ENCODE measurements at places on chromosomes 7 and 10. TPM values are rescaled to one million over a fixed set of nuclear protein-coding genes. Genes with fewer than 3 reads are reported as not detected.

GRCh38 chr10:87618566-87619423, 40.9 kb upstream of the PAPSS2 start:
- DNase-seq, result no peak

- no peak for DNase-seq
Measured at GRCh38 chr10:103394180-103394579, 2.1 kb downstream of the ATP5MK start.

The PLXDC2 gene
- polyA plus RNA-seq, result 35.5 TPM

DNA sequence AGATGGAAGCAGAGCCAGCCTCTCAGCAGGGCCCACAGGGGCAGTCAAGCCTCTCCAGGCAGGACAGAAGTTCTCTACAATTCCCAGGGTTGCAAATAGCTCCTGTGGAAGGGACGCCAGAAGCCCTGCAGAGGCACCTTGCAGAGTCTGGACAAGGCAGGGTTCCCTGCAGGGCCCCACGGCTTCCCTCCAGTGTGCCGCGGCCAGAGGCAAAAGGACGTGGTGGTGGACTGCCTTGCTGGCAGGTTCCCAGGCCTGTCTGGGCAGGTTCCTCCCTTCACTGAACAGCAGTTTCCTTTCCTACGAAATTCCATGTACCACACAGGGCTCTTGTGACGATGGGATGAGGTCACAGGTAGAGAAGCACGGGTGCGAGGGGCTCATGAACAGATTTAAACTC, 25.1 kb downstream of the UPP1 start:
- no peak for DNase-seq

The GPR146 gene
- polyA plus RNA-seq, result 5.4 TPM

- DNase-seq, result no peak
Measured at GRCh38 chr7:150755473-150756099, 18.4 kb downstream of the GIMAP5 start.

DNA sequence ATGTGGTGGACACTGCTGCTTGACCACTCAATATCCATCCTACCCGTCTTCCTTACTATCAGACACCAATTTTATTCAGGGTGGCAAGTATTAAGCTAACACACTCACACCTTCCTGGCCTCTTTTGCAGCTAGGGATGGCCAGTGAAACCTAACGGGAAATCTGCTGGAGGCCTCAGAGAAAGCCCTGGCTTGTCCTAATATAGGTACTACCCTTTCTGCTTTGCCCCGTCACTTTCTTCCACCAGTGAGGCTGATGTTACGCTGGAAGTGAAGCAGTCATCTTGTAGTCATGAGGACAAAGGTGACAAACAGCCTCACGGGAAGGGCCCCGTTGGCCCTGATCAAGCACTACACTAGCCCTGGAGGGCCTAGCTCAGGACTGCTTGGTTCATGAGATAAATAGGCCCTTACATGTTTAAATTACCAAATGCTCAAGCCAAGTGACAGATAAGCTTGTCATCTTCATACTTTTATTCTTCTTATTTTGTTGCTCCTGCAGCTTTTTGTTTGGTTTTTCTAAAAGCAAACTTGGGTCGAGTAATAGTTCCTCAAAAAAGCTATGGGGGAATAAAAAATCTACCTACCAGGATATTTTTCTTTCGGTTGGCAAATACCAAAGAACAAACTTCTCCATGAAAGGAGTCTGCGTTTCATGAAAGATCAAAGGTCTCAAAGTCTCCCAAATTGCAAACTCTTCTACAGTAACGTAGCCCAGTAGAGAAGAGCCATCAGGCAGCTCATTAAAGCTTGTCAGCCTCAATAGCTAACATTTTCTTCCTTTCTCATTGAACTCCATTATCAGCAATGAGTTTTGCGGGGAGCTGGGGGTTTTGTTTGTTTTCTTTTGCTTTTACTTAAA, 17.5 kb downstream of the CREB3L2 start:
- no peak for DNase-seq

GRCh38 chr10:30883751-30884150, 147.9 kb downstream of the ZNF438 start:
- DNase-seq, result no peak

- no peak for DNase-seq
Measured at GRCh38 chr10:24269476-24269875, 60.5 kb downstream of the KIAA1217 start.

The FOXP2 gene
- 13.4 TPM for polyA plus RNA-seq

GRCh38 chr10:120735773-120736371, 115.3 kb upstream of the WDR11 start:
- DNase-seq, result no peak

GRCh38 chr10:22677333-22677732, 37.0 kb downstream of the PIP4K2A start:
- no peak for DNase-seq

DNA sequence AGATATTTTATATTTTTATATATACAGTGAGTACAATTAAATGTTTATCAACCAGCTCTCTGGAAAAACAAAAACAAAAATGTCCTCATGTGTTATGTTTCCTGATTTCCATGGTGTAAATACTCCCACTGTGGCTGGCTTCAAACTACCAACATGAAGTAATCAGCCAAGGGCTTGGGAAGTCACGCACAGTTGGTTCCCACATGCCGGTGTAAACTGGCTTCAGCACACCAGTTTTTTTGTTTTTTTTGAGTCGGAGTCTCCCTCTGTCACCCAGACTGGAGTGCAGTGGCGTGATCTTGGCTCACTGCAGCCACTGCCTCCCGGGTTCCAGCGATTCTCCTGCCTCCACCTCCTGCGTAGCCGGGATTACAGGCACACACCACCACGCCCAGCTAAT, 11.8 kb downstream of the OSBPL3 start:
- no peak for DNase-seq

DNA sequence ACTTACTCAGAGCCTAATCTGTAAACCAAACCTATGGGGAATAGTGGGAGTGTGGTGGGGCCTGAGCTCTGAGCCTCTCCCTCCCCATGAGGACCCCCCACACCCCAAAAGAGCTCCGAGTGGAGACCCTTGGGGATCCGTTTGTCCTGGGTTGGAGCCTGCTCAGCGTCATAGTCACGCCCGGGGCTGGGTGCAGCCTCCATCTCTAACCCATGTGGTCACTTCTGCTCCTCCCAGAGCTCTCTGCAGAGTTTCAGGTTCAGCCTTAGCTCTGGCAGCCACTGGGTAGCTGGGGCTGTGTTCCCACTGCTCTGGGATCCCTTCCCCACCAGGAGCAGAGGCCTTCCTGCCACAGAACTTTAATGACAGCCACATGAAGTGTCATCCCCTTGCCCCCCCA, 25.9 kb downstream of the PFKFB3 start:
- no peak for DNase-seq

The RBM17 gene
- 158 TPM for polyA plus RNA-seq

DNA sequence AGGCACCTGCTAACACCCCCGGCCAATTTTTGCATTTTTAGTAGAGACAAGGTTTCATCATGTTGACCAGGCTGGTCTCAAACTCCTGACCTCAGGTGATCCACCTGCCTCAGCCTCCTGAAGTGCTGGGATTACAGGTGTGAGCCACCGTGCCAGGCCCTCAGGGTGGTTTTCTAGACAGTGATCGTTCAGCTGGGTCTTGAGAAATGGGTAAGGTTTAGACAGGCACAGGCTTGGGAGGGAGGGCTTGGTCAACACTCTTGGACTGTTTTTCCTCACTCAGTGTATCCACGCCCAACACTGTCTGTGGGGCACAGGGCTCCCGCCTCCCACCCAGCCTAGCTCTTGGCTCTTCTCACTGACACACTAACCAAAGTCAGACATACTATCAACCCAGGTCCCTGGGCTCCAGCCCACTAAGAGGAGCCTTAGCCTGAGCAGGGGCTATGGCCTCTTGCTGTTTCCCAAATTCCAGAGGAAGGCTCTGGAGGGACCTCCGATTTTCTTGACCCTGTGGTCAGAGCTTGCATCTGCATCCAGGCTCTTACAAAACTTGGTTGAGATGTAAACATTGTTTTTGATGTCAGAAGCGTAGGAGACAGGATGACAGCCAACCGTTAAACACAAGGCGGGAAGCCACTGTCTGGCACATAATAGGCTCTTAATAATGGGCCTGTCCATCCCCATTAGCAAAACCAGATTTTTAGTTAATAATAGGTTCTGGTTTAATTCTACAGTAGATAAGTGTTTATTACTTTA, 143.9 kb downstream of the PRKAG2 start:
- no peak for DNase-seq

- no peak for DNase-seq
Measured at GRCh38 chr10:33252794-33253203, 81.7 kb downstream of the NRP1 start.

GRCh38 chr7:29977886-29978651, 11.5 kb downstream of the SCRN1 start:
- DNase-seq, result no peak

DNA sequence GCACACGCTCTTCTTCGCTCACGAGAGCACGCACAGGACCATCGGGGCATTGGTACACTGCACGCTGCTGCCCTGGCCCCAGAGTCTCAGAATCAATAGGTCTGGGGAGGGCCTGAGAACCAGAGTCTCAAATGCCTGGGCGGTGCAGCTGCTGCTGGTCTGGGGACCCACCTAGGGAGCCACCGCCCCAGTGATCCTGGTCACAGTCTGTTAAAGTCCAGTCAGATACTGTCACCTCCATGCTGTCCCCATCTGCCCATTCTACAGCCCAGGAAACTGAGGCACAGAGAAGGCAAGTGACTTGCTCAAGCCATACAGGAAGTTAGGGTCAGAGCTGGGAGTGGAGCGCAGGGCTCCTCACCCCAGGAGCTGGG, 38.0 kb downstream of the ZCCHC24 start:
- DNase-seq, result no peak

DNA sequence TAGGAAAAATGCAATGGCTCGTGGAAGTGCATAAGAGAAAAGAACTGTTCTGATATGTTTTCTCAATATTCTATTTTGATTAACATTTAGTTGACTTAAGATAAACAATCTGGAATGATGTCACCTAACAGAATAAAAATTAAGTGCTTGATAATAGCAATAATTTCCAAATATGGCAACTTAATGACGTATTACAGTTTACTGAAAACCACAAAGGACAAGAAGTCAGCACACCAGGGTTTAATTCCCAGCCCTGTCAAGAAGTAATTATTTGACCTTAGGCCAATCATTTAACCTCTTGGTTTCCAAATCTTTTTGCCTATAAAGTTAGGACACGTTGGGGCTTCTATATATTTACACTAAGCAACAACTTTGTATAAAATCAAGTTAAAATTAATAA, 95.7 kb downstream of the CABCOCO1 start:
- no peak for DNase-seq

The COL1A2 gene
- 1,015 TPM for polyA plus RNA-seq
